ENCODE measurements at places on chromosomes 5 and 9.

DNA sequence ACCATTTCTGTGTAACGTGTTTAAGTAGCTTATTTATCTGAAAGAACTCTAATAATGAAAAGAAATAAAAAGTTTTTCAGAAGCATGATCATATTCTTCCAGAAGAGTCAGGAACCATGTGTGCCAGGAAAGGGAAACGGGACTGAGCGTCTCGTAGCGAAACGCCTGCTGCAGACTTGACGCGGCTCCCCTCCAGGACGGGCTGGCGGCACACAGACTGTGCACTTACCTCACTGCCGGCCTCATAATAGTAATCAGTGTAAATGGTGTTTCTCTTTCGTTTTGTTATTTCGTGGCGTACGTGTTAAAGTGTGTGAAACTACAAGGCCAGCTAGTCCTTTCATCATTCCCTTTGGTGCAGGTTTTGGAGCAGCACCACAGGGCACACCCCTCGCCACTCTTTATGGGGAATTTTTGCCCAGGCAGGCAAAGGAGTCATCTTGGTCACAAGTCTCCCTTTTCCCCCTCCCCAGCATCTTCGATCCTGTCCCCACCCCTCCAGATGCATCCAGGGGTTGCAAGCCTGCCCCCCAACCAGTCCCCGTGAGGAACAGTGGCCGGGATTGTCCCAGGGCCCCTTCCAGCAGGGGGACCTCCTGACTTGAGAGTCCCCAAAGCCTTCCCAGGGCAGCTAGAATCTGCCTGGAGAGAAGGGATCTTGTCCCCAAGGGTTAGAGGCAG is 233.1 kb downstream of the FANCC start:
- DNase-seq = no peak

DNA sequence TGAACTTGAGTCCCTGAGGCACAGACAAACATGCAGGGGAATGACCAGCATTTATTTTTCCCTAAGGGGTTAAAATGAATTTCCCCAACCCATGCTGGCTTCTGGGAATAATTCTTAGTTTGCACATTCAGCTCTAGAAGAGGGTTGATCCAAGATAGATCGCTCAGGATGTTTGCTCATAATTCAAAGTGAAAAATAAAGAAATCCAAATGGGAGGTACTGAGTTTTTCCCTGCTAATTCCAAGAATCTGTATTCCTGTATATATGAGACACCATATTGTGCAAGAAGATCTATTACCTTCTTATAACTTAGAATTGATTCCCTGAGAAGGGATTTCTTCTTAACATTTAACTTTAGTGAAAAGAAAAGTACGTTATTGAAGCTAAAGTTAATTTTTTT is 96.2 kb downstream of the VCAN start:
- DNase-seq = no peak

GRCh38 chr5:179780362-179780761 is 13.4 kb upstream of the LTC4S start:
- peak; percentile 81 for DNase-seq

DNA sequence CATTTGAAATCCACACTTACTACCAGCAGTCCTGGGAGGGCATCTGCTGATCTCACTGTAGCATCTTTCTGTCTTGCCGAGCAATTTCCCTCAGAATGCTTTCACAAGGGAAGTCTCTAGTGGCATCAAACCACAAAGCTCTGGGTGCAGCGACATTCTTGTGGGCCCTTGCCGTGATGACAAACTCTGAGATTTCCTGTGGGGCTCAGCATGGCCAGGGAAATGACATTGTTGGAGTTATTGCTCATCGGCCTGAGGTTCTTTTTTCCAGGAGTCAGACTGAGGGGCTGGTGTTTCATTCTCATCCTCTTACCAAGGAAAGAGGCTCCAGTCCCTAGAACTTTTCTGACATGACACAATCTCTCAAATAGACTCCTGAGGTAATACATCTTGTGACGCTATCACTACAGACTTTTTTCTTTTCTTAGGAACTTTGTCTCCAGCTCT is 51.4 kb downstream of the PFDN1 start:
- peak; percentile 78 for DNase-seq

All from choroid plexus epithelial cell (primary cell).